ENCODE measurements at places on chromosomes 16 and 17.

DNA sequence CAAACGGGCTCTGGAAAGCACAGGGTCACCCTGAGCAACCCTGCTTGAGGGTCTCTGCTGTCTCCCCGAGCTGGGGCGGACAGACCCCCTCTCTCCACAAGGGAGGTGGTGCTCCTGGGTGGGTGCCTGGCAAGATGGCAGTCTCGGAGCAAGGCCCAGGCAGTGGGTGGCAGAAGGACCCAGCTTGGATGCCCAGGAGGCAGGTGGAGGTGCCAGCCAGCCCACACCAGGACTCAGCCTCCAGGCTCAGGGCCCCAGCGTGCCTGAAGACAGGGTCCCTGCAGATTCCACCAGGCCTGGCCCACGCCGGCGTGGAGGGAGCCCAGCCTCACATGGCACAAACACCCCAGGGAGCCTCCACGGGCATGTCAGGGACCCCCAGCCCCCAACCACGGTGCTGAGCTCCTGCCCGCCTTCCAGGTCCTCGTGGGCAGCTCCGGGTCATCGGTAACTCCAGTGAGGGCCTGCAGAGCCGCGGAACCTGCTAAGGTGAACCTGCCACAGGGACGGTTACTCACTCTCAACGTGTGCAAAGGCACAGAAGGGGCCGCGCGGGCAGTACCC, 20.8 kb downstream of the UNKL start:
- no peak overlapping the region for H3K27ac ChIP-seq
- H3K4me1 ChIP-seq, result no peaks in the 10 kb centered on the region
- DNase-seq, result no peak
- no peak overlapping the region for H3K4me3 ChIP-seq
- H3K36me3 ChIP-seq, result peaks cover 4% of the 10 kb centered on the region

DNA sequence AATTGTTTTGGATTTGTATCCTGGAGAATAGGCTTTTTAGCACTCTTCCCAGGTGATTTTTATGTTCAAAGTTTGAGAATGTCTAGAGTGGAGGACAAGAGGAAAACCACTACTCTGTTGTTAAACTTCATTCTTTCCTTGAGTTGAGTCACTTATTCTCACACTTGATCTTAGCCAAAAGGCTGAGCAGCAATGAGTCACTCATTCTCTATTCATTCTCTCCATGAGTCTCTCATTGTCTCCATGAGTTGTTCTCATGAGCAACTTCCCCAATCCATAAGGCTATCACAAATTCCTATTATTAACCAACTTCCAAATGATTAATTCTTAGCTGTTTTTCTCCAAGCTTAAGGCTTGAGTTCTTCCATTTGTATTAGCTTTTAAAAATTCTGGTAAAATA, 1393.3 kb downstream of the CDH8 start:
- no peaks in the 10 kb centered on the region for H3K4me1 ChIP-seq
- H3K36me3 ChIP-seq, result no peaks in the 10 kb centered on the region
- H3K27me3 ChIP-seq, result no peaks in the 10 kb centered on the region
- no peak overlapping the region for H3K4me3 ChIP-seq
- no peak overlapping the region for H3K27ac ChIP-seq

DNA sequence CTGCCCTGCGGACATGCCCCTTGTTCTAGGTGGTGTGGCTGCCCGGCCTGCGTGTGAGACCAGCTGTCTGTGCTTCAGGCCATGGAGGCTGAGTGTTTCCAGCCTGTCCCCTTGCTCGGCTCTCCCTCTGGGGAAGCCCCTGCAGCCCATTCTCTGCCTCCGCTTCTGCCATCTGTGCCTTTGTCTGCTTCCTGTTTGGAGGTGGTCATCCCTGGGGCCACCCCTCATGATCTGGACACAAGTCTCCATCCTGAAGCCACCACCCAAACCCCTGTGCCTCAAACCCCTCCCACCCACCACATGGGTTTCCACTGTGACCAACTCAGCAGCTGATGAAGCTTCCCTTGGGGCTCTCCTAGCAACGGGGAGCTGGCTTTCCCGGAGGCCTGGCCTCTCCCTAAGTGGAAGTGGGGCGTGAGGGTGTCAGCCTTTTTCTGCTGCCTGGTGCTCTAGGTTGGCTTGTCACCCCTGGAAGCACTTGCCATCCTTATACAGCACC, 184.9 kb downstream of the SEC14L1 start:
- peaks cover 62% of the 10 kb centered on the region for H3K4me1 ChIP-seq
- no peaks in the 10 kb centered on the region for H3K36me3 ChIP-seq
- no peaks in the 10 kb centered on the region for H3K27me3 ChIP-seq
- H3K27ac ChIP-seq, result peak overlapping the region; percentile 97

- H3K4me3 ChIP-seq, result no peak overlapping the region
- no peak overlapping the region for H3K27ac ChIP-seq
- no peak for DNase-seq
- H3K36me3 ChIP-seq, result no peaks in the 10 kb centered on the region
- peaks cover 41% of the 10 kb centered on the region for H3K4me1 ChIP-seq
- no peaks in the 10 kb centered on the region for H3K27me3 ChIP-seq
These were observed 57.7 kb downstream of the OR1D5 start for GRCh38 chr17:3005696-3006095.

DNA sequence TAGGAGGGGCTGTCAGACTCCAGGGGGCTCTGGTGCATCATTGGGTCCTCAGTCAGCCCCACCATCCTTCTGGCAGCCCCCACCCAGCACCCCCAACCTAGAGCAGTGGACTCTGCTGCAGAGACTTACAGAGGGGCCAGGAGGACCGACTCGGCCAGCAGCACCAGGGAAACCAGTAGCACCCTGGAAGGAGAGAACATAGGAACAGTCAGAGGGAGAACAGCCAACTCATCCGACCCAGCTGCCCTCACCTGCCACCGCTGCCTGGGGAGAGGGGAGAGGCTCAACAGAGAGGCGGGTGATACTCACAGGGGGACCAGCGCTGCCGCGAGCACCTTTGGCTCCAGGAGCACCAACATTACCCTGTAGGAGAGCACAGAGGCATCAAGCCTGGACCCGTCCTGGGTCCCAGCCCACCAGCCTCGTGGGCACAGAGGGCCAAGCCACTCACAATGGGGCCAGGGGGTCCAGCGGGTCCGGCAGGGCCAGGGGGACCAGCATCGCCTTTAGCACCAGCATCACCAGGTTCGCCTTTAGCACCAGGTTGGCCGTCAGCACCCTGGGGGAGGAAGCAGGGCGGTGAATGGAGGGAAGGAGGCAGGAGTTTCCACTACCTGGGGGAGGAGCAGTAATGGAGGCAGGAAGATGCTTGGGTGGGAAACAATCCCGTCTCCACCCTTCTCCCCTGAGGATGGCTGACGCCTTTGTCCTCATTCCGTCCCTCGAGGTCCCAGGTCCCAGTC, 11.7 kb downstream of the COL1A1 start:
- no peaks in the 10 kb centered on the region for H3K27me3 ChIP-seq
- no peak overlapping the region for H3K4me3 ChIP-seq
- H3K4me1 ChIP-seq, result no peaks in the 10 kb centered on the region
- DNase-seq, result no peak

DNA sequence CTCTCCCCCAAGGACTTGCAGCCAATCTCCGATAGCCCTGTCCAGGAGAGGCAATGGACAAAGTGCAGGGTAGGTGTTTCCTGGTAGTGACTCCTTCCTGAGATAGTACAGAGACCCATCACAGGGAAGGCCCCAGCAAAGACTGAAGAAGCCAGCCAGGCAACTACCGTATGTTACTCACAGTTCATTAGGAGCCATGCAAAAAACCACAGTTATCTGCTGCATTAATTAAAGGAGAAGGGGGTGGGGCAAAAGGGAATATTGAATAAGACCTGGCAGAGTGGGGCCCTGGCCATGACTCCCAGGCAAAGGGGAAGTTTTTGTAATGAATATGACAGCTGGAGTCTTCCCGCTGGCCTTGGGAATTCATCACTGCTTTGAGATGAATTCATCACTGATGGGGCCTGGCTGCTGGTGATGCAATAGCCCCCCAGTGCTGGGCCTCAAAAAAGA, 2.5 kb upstream of the SLC13A2 start:
- no peak overlapping the region for H3K27ac ChIP-seq
- DNase-seq, result no peak
- H3K4me1 ChIP-seq, result no peaks in the 10 kb centered on the region
- H3K36me3 ChIP-seq, result no peaks in the 10 kb centered on the region

GRCh38 chr17:39632153-39632941, 4.6 kb upstream of the STARD3 start:
- H3K27ac ChIP-seq, result peak overlapping the region; percentile 64
- no peak for DNase-seq
- H3K4me3 ChIP-seq, result no peak overlapping the region
- no peaks in the 10 kb centered on the region for H3K36me3 ChIP-seq
- H3K27me3 ChIP-seq, result no peaks in the 10 kb centered on the region

GRCh38 chr16:16099320-16099719, 124.0 kb downstream of the ABCC6 start:
- H3K27ac ChIP-seq, result no peak overlapping the region
- no peak overlapping the region for H3K4me3 ChIP-seq
- H3K27me3 ChIP-seq, result no peaks in the 10 kb centered on the region
- H3K36me3 ChIP-seq, result peaks cover 2% of the 10 kb centered on the region

GRCh38 chr16:57846078-57846697, 43.9 kb upstream of the KIFC3 start:
- DNase-seq, result no peak
- H3K36me3 ChIP-seq, result no peaks in the 10 kb centered on the region
- H3K4me3 ChIP-seq, result no peak overlapping the region
- no peaks in the 10 kb centered on the region for H3K4me1 ChIP-seq
- H3K27me3 ChIP-seq, result no peaks in the 10 kb centered on the region

- no peaks in the 10 kb centered on the region for H3K27me3 ChIP-seq
- H3K27ac ChIP-seq, result no peak overlapping the region
These were observed 26.8 kb upstream of the PRKCA start for GRCh38 chr17:66275651-66276050.

DNA sequence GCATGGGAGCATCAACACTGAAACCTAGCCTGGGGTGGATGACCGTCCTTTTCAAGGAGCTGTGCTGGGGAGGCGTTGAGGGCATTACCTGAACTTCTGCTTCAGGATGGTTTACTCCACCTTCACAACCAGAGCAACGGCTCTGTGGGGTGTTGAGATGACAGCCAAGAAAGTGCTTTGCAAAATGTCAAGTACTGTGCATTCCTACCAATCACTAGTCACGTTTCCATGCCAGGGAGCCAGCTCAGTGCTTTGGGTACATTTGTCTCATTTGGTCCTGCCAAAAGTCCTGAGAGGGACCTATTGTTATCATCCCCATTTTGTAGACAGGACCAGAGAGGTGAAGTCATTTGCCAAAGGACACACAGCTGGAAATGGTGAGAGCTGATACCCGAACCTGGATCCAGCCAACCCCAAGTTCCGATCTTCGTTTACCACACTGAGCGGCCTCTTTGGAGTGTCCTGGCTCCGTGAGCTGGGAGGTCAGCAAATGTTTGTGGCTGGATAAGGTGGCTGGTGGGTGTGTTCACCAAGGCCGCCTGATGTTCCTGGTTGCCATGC, 61.6 kb downstream of the IRF8 start:
- no peak for DNase-seq
- H3K36me3 ChIP-seq, result no peaks in the 10 kb centered on the region
- H3K4me3 ChIP-seq, result no peak overlapping the region
- H3K27ac ChIP-seq, result no peak overlapping the region
- H3K4me1 ChIP-seq, result no peaks in the 10 kb centered on the region

DNA sequence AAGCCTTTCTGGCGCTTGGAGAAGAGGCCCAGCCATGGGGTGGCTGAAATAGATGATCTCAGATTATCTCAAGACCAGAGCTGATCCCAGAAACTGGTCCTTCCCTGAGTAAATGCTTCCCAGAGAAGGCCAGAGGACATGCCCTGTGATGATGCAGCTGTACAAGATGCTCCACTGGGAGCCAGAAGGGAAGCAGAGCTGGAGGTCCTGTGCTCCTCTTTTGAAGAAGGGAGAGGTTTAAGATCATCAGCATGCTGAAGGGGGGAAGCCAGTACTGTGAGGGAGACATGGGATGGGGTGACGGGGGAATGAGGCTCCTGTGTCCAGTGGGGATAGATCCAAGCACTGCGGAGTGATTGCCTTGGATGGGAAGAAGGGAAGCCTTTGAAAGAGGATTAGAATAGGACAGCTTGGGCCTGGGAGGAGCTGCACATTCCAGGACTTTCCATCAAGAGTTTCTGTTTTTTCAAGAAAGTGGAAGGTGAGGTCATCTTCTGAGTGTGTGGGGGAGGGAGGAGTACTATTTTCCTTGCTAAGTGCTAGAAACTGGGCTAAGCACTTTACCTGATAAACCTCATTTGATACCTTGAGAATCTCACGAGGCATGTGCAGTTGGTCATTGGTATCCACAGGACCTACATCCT, 16.4 kb upstream of the ALOX15B start:
- no peaks in the 10 kb centered on the region for H3K36me3 ChIP-seq
- H3K27me3 ChIP-seq, result peaks cover 4% of the 10 kb centered on the region
- H3K4me1 ChIP-seq, result peaks cover 3% of the 10 kb centered on the region
- H3K4me3 ChIP-seq, result no peak overlapping the region

DNA sequence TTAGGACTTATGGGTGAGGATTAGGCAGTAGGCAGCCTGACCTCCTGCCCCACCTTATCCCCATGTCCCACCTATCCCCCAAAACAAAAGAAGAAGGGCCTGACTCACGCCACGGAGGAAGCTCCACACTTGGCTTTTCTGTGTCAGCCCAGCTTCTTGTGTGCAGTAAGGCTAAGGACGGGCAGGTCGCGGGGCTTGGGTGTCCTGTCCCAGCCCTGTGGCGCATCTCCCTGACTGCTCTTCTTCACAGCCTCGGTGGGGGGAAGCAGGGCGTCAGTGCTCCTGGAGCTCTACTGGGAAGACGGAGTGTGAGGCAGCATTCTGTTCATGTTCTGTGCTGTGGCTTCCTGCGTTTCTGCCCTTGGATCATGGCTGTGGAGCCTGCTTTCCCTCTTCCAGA, 34.6 kb upstream of the ALDH3A2 start:
- H3K27me3 ChIP-seq, result no peaks in the 10 kb centered on the region
- DNase-seq, result no peak
- H3K27ac ChIP-seq, result no peak overlapping the region
- H3K36me3 ChIP-seq, result peaks cover 4% of the 10 kb centered on the region
- no peaks in the 10 kb centered on the region for H3K4me1 ChIP-seq

GRCh38 chr17:76956846-76957540, 88.8 kb downstream of the MGAT5B start:
- no peak for DNase-seq
- no peak overlapping the region for H3K4me3 ChIP-seq
- H3K27ac ChIP-seq, result no peak overlapping the region
- no peaks in the 10 kb centered on the region for H3K36me3 ChIP-seq
- peaks cover 32% of the 10 kb centered on the region for H3K27me3 ChIP-seq

DNA sequence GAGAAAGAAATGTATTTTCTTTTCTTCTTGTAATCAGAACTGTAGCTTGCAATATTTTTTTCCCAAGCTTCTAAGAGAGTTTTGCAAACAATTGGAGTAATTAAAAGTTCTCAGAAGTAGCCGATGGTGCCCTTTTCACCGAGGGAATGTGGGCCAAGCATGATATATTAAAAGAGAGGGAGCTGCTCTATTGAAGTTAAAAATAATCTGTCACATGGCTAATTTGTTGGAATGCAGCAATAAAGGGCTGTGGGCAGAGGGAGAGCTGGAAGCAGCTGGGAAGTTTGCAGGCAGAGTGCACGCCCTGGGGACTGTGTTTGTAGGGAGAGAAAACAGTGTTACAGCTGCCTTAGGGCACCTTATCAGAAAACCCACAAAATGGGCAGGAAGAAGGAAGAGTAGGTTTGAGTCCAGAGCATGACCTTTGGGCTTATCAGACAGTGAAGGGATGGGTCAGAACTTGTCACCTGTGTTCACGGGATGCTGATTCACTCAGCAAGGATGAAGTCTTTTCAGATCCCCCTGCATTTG, 18.5 kb upstream of the TERF2 start:
- no peaks in the 10 kb centered on the region for H3K27me3 ChIP-seq
- no peaks in the 10 kb centered on the region for H3K36me3 ChIP-seq
- H3K4me1 ChIP-seq, result peaks cover 5% of the 10 kb centered on the region
- H3K27ac ChIP-seq, result no peak overlapping the region
- H3K4me3 ChIP-seq, result no peak overlapping the region
- DNase-seq, result no peak

GRCh38 chr17:45063198-45063597, 2.1 kb downstream of the NMT1 start:
- no peaks in the 10 kb centered on the region for H3K27me3 ChIP-seq
- H3K36me3 ChIP-seq, result peaks cover 20% of the 10 kb centered on the region
- peaks cover 8% of the 10 kb centered on the region for H3K4me1 ChIP-seq
- DNase-seq, result no peak
- H3K4me3 ChIP-seq, result no peak overlapping the region

Measured in tibial nerve (tissue), 4 donors.